ENCODE measurements at places on chromosomes 7 and 10.

GRCh38 chr7:78542541-78542940, 744.0 kb downstream of the PHTF2 start:
- no peak overlapping the region for H3K27ac ChIP-seq
- no peak for DNase-seq
- no peaks in the 10 kb centered on the region for H3K27me3 ChIP-seq
- H3K4me1 ChIP-seq, result no peaks in the 10 kb centered on the region

DNA sequence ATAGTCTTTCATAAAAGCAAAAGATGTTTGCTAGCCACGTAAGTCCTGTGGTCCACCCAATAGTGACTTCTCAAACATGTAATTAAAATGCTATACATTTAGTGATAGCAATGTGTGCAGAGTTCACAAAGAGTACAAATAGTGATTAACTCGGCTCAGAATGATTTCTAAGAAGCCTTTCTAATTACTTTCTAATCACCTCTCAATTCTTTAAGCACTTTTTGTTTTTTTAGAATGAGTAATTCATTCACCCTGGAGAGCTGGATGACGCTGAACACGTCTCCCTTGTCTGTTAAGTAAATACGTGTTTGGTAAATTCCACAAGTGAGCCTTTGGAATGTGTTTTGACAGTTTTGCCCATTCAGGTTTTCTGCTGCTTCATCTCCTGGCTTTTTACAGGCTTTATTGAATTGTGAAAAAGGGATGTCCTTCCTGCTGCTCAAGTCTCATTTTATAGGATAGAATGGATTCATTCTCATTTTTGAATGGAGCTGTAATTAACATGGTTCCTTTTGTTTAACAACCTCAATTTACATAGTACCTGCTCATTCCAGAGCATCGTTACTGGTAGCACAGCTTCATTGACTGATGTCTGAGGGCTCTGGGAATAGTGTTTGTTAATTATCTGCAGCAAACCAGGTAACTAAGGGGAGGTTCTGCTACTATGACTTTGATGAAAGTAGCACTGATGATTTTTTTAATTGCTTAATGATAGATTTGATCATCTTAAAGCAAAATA, 212.1 kb downstream of the VTI1A start:
- peak overlapping the region; percentile 5 for H3K27ac ChIP-seq
- no peak overlapping the region for H3K4me3 ChIP-seq
- no peaks in the 10 kb centered on the region for H3K36me3 ChIP-seq
- DNase-seq, result no peak
- H3K4me1 ChIP-seq, result peaks cover 14% of the 10 kb centered on the region

DNA sequence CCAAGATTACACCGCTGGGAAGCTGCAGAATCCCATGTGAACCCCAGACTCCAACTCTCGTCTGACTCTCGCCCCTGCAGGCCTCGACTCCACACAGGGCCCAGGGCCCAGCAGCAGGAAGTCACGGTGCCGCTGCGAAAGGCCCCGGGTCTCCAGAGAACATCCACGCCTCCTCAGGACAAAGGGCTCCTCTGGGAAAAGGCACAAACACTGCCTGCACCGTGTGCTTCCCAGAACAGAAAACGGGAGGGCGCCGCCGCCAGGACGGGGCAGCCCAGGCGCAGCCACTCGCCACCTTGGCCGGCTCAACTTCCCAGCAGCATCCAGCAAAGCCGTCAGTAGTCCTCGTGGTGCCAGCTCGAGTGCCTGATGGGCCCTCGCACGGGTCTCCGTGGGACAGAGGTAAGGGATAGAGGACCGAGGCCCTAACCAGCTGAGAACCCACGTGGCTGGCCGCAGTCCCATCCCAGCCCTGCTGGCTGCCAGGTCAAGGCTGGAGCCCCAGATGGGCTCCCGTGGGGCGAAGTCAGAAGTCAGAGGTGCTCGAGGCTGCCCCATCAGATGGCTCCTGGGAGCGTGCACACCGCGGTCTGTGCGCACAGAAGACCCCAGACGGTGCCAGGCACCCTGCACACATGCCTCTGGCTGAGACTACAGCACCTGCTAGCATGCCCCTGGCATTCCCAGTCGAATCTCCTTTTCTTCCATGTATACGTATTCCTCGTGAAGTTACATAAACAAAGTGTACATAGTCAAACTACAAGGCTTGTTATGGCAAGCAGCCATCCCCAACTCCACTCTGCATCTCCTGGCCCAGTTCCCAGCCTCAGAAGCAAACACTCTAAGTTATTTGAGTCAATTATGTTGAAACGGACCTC, 60.2 kb downstream of the MAD1L1 start:
- H3K27me3 ChIP-seq, result no peaks in the 10 kb centered on the region
- H3K36me3 ChIP-seq, result peaks cover 10% of the 10 kb centered on the region
- peak overlapping the region; percentile 87 for H3K27ac ChIP-seq
- H3K4me3 ChIP-seq, result no peak overlapping the region
- DNase-seq, result no peak

DNA sequence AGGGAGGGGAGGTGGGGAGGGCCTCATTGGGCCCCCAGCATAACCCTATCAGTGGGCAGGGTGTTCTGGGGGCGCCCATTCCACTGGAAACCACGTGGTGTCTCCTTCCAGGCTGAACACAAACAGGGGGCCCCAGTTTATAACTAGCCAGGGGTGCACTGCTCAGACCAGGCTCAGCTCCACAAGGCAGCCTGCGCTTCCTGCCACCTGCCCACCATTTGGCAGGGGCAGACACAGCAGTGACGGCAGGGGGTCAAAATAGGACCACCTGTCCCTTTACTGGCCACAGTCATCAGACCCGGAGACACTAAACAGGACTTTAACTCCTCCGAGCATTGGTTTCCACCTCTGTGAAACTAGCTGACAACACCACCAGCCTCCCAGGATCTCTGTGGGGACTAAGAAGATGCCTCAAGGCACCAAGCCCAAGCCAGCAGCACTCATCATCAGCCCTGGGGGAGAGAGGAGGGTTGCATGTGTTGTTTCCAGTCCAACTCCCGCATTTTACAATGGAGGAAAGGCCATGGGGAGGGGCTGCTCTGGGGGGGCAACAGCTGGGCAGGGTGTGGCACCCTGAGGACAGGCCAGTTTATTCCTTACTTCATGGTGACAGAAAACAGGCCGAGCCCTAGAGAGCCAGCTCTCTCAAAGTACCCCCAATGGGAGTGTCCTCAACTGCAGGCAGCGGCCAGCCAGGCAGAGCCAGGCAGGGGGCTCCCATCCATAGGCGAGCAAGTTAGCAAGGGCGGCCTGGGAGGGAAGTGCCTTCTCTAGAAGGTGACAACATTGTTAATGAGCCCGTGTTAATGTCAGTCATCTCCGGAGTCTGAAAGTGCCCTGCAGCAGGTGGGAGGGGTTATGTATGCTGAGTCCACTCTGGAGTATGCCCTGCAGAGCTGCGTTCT, 127.6 kb downstream of the TNS3 start:
- H3K36me3 ChIP-seq, result no peaks in the 10 kb centered on the region
- H3K4me1 ChIP-seq, result peaks cover 82% of the 10 kb centered on the region
- H3K4me3 ChIP-seq, result peak overlapping the region; percentile 32
- no peak for DNase-seq

GRCh38 chr10:9734218-9734617, 1283.5 kb upstream of the CELF2 start:
- H3K36me3 ChIP-seq, result no peaks in the 10 kb centered on the region
- no peak overlapping the region for H3K4me3 ChIP-seq
- DNase-seq, result no peak
- H3K27me3 ChIP-seq, result no peaks in the 10 kb centered on the region
- H3K27ac ChIP-seq, result no peak overlapping the region

Measured in osteocyte (in vitro differentiated cells).